ENCODE measurements at places on chromosomes 7 and 10.
A peak's percentile ranks its signal among the peaks of the same experiment; 100 is the strongest.

DNA sequence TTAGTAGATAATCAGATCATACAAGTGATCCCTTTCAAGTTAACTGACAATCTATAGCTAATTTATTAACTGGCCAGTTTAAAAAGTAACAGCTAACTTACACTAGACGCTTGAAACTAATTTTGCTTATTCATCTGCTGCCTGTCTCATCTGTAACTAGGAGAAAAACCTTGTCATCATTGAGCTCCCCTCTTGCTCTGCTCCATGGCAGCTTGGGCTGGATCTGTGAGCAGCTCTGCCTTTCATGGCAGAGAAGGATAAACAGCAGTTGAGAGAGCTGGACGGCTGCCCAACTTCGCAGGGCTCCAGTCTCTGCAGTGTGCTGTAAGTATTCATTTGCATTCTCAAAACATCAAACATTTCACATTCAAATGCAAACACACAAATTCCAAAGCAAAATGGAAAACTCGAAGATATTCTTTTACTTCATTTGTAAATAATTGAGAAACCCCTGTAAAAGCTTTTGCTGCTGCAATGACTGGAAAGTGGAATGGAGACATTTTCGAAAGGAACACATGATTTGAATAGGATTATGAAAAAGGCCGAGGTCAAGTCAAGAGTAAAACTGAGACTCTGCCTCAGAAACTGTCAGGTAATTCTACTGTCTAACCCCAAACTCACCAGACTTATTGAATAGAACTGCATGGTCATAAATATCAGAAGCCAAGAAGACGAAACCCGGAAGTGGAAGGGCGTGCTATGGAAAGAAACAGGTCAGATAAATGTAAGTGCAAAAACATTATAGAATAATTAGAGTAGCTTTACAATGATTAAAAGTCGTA, 17.6 kb downstream of the SLC35B4 start:
- no peak for DNase-seq

GRCh38 chr7:135164357-135165061, 6.0 kb downstream of the CYREN start:
- DNase-seq, result no peak

DNA sequence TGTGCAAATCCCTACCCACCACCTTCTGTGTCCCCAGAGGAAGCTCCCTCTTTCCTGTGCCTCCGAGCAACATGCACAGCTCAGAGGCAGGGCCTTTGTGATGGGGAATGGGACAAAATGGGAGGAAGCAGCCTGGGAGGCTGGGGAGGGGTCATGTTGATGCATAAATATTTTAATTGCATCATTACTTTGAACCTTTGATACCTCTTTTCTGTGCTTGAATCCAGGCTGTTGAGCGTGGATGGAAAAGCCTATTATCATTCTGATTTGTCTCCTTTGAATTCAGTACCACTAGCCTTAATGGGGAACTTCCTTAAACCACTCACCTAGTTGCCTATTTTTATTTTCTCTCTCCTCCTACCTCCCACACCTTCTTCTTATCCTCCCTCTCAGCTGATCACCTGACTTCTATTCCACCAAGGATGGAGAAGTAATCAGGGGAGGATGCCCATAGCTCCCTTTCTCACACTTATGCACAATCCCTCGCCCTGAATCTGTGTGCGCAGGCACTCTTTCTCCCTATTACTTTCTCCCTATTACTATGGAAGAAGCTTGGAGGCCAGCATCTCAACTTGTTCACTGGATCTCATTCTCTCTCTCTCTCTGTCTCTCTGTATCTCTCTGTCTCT, 78.5 kb downstream of the SEC61G start:
- no peak for DNase-seq

DNA sequence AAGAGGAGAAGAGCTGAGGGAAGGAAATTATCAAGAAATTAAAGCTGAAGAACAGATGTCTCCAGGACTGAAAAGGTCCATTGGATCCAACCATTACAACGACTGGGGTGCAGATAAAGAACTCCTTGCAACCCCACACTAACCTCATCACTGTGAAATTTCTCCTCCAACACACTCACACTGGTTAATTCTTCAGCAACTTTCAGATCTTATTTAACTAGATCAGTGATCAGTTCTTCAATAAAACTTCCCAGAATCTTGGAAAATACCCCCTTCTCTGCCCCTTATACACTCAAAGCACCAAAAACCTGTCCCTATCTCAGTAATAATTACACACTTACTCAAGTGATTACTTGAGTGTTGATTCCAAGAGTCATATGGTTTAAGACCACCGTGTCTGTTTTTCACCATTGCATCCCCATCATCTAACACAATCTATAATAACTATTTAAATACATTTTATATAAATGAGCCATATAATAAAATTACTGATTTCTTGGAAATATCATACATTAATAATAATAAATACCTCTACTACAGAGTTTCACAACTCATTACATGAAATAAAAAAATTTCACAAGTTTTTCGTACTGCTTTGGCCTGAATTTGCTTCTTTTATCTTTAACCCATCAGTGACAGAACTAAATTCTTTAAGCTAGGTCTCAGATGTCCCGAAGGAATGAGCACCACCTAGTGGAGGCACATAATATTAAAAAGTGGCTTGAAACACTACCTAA, 123.7 kb downstream of the MPP7 start:
- DNase-seq, result no peak

DNA sequence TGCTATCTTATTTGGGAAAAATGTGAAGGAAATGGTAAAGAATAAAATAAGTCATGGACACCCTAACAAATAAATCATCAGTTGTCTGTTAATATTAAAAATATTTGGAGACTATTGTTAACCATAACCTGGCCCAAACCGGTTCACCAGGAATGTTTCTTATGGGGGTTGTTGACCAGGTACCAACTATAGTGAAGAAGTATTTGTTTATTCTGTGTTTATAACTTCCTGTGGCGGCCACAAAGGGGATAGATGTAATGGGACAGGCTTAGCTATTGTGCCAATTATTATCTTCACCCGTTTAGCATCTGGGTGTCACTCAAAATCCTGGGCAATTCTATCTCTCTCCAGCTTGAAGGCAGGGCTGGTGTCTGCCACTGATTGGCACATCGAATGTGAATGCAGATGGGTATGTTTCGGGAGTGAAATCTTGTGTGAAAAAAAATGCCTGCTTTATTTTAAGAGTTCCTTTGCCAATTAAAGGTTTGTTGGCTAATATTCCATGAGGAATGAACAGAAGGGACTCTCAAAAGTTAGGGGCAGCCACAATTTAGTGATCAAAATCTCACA, 500.9 kb downstream of the ARL4A start:
- no peak for DNase-seq

DNA sequence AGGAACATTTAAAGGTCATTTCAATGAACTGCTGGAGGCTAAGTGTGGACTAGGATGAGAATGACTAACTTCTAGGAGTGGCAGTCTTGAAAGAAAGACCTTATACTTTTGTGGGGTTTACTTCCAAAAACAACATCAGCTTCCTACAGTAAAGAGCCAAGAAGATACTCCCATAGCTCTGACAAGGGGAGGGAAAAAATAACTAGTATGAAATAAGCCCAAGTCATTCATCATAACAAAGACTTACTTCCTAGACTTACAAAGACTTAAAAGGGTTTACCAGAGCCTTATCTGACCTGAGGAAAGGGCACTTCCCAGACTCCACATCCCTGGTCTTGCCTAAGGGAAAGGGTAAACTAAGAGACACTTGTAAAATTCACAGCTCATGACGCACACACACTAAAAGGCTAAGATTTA, 31.7 kb downstream of the ARHGAP12 start:
- DNase-seq, result no peak

DNA sequence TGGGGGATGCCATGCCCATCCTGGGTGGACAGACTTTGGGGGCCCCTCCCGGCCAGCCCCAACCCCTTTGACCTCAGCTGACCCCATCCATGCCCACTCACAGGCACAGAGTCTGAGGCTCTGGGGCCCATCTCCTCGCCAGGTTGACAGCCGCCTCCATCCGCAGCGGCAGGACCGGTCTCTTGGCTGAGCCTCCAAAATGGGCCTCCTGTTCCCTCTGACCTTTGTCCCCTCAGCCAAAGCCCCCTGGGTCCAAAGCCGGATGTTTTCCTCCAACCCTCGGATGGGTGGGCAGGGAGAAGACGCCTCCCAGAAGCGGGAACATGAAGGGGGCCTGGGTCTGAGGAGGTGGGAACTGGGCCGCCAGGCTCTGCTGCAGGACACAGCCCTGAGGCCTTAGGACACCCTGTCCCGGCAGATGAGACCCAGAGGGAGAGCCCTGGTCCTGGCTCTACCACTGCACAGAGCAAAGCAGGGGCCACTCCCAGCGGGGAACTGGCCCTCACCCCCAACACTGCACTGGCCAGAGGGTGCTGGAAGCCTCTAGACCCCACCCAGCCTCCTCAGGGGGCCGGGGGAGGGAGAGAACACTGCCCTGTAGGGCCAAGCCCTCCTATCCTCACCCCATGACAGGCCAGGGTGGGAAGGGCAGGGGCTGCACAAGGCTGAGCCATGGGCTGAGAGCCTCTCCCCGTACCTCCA, 12.6 kb downstream of the PDGFA start:
- no peak for DNase-seq

DNA sequence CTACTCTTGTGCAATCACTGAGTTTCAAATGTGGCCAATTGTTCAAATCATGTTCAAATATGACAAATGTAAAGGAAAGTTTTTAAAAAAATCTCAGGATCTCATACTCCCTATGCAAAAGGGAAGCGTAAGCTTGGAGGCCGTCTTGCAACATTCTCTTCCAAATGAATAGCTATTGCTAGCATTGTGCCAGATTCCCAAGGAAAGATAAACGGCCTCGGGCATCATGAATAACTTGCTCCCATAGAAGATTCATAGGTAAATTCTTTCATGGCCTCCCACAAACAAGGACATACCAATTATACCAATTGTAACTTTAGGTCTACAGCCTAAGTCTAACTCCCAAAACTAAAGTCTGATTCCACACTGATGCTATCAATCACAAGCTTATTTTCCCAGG, 416.9 kb downstream of the THSD7A start:
- no peak for DNase-seq

DNA sequence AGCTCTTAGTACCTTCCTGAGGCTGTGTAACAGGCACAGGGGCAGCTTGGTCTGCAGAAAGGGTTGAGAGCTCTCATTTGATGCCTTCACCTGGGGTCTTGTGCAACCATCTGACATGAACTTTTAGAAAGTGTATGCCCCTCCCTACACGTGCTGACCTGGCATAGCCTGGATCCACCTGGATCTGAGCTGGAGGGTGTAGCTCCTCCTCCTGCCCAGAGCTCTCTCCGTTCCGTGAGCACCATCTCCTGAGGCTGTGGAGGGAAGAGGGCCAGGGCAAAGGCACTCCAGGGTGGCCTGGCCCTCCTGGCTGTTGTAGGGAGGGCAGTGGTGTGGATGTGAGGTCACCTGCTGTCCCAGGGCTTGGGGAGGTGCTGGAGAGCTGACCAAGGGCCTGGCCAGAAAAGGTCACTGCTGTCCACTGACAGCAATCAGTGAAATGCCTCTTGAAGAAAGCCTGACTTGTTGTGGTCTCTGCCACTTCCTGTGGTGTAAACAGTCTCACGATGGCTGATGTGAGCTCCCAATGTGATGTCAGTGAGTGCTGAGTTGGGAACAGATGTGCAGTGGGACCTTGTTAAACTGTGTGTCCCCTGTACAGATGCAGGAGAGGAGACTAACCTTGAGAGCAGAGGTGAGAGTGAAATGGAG, 23.0 kb downstream of the AMZ1 start:
- no peak for DNase-seq

DNA sequence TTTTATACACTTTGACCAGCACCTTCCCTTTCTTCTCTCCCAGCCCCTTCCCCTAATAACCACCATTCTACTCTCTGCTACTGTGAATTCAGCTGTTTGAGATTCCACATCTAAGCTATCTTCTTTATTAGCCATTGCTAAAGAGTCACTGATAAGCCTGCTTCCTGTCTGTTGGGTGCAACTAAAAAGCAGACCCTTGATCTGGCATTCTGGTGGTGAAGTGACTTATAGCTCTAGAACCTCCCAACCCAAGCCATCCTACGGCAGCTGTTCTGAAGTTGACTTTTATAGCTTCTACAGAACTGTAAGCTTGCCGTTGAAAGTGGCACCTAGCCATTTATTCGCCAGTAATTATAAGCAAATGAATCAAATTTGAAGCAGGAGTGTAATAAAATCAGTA, 105.6 kb downstream of the AHR start:
- DNase-seq, result no peak

DNA sequence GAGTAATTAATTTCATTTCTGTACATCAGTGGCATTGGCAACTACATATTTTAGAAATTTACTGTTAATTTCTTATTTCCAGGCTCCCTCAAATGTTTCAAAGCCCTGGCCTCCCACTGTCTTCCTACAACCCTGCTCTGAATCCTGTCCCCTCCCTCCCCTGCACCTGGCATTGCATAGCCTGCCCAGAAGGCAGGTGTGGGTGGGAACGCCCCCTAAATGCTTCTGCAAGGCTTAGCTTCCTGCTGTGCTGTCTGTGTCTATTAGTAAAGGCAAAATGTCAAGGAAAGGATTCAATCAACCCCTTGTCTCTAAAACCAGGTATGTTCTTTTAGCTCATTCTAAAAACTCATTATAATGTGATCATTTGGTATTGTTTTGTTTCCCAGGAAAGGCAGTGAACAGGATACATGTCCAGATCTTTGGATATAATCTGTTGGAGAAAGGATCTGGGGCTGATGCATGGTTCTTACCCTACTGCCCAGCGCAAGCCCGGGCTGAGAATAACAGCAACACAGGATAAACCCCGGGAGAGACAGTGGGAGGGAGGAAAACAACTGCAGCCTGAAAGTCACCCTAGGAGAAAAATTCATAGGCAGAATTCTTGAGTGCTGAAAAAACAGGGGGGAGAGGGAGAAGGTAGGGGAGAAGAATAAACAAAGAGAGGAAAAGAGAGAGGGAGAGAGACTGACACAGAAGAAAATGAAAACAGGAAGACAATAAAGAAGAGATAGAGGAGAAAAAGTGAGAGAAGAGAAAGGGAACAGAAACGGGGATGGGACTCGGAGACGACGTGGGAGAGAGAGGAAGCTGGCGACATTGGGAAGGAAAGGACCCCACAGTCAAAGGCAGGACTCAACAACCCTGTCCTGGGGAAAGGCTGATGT, 589 bp downstream of the ZNF488 start:
- DNase-seq, result peak; percentile 46

- no peak for DNase-seq
Observed at GRCh38 chr10:101215397-101216206, 13.7 kb downstream of the LBX1 start.

- DNase-seq, result no peak
Observed at GRCh38 chr10:19107406-19107805, 58.8 kb downstream of the MALRD1 start.

- no peak for DNase-seq
Observed at GRCh38 chr10:79266543-79267312, 80.5 kb upstream of the PPIF start.

DNA sequence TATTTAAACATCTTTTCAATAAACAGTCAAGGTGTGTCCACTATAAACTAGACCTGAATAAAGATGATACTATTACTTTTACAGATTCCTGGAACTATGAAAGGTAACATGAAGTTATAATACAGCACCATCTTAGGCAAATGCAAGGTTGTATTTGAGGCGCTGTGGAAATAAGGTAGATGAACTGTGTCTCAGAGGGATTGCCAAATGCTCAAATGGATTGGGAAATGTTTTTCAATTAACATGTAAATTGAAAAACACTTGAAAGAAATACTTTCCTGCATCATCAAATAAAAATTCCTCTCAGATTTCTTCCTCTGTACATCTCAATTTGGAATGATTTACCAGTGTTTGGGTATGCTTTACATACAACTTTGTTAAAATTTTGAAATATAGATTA, 139.4 kb downstream of the DKK1 start:
- no peak for DNase-seq
